Smooth muscle cell of the brain vasculature (primary cell): ENCODE measurements at places on chromosomes 11 and 22.

DNA sequence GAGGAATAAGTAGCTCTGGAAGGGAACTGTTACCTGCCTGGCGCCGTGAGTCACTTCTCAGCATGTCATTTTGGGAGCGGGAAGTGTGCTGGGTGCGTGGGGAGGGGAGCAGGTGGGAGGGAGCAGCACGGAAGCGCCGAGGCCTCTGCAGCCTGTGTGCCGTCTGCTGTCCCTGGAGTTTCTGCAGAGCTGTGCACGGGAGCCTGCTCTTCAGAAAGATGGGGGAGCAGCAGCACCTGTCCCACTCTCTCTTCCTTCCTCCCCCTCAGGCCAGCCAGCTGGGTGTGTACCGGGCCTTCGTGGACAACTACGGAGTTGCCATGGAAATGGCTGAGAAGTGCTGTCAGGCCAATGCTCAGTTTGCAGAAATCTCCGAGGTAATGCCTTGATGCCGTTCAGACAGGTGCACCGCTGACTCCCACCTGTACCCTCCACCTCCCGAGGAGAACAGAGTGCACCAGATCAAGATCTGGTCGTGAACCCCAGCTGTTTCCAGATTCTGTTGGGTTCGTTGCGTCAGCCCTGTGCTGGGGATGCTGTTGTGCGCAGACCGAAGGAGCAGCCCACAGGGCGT lies 87.9 kb downstream of the BCR start:
- DNase-seq: no peak

DNA sequence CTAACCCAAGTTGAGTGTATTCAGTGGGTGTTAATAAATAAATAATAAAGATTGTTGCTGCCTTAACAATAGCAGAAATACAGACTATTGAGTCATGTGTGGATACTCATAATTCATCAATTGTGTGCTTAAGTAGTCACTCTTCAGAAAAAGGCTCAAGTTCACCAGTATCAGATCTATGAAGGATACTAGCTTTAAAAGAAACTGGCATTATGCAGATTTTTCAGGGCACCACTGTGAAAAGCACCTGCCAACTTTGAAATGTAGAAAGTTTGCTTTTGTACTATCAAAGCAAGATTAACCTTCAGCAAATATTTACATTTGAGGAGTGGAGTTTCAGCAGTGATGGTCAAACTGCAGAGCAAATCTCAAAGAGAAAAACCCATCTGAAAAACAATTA lies 20.1 kb upstream of the SYTL2 start:
- DNase-seq: no peak

DNA sequence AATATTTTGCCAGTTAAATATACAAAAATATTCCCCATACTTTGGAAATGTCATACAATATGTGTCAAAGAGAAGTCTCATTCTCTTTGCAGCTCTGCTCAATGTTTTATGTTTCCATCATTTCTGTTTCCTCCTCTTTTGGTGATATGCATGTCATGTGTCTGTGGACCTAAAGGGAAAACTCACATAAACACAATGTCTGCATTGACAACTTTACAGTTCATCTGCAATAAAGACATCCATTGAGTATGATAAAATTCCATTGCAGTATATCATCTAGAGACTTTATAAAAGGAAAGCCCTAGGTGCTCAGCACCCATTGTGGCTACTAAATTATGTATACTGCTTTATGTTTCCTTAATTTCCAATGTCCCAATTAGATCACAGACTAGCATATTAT lies 461.3 kb upstream of the FAT3 start:
- no peak for DNase-seq

DNA sequence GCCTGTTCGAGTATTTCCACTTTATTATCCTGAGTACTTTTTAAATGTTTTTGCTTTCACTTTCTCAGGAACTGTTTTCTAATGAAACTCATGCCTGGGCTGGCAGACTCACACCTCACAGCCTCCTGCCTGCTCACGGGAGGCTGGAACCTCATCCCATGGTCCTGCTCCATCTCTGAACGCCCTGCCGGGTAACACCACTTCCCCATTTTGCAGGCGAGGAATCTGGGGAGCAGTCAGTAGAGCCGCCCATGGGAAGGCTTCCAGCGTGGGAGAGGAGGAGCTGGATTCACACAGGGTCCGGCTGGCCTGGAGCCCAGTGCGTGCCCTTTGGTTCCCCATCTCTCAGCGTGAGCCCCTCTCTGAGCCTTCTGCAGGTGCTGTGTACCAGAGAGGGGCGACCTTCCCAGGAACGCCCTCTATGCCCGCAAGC lies 53.6 kb downstream of the SCUBE1 start:
- no peak for DNase-seq

DNA sequence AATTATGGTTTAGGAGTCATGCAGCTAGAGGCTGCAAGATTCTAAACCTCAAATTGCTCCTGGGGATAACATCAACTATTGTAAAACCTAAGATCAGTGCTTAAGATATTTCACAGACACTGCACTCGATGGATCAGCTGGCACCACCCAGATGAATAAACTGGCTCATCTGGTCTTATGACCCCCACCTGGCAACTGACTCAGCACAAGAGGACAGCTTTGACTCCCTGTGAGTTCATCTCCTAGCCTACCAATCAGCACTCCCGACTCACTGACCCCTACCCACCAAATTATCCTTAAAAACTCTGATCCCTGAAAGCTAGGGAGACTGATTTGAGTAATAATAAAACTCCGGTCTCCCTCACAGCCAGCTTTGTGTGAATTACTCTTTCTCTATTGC lies 782 bp upstream of the TTC12 start:
- DNase-seq: no peak

- no peak for DNase-seq
Observed at GRCh38 chr11:1820463-1821325, 14.1 kb upstream of the SYT8 start.

GRCh38 chr11:19676475-19677380 lies 35.9 kb upstream of the NAV2 start:
- no peak for DNase-seq

GRCh38 chr11:46363455-46364005 lies 16.3 kb downstream of the DGKZ start:
- DNase-seq: no peak

DNA sequence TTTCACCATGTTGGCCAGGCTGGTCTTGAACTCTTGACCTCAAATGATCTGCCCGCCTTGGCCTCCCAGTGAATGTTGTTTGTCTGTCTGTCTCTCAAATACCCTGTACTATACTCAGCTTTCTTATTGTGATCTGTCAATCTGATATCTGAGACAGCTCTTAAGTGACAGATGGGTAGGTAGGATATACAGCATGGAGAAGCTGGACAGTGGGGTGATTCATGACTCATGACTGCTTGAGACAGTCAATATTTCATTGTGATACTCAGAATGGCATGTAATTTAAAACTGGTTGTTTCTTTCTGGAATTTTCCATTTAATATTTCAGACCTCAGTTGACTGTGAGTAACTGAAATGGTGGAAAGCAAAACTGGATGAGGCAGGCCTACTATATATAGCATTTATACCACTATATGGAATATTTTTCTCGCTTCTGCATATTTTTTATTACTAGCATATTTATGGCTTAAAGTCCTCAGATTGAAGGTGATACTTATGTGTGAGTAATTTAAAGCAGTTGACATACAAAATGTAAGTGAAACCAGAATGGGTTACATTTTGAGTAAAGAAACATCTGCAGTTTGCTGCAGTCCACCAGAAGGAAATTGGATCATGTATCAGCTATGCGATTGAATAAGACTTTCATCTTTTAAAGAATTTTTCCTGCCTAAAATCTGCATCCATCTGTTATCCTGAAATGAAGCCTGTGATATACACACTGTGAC lies 22.3 kb downstream of the ARHGAP42 start:
- DNase-seq: no peak

GRCh38 chr22:46067159-46068111 lies 82.9 kb upstream of the PPARA start:
- DNase-seq: no peak

DNA sequence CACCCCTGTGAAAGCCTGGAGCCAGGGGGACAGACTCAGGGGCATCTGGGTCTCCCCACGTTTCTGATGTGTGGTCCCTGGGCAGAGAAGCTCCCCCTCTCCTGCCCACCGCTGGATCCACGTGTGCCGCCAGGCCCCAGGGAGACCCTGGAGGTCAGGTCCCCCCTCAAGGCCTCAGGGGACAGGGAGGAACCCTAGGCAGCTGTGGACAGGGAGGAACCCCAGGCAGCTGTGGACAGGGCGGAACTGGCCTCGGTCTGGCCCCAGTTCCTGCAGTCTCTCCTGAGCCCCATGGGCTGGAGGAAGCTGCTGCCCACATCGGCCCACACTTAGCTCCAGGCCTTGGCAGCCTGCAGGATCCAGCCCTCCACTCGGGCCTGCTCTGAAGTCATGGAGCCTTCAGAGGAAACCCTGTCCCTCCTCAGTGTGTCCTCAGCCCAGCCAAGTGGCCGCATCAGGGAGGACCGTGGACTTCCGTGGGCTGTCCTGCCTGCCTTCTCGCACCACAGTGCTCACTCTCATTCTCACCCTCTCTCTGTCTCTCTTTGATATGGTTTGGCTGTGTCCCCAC lies 127.7 kb downstream of the BRD1 start:
- DNase-seq: no peak

DNA sequence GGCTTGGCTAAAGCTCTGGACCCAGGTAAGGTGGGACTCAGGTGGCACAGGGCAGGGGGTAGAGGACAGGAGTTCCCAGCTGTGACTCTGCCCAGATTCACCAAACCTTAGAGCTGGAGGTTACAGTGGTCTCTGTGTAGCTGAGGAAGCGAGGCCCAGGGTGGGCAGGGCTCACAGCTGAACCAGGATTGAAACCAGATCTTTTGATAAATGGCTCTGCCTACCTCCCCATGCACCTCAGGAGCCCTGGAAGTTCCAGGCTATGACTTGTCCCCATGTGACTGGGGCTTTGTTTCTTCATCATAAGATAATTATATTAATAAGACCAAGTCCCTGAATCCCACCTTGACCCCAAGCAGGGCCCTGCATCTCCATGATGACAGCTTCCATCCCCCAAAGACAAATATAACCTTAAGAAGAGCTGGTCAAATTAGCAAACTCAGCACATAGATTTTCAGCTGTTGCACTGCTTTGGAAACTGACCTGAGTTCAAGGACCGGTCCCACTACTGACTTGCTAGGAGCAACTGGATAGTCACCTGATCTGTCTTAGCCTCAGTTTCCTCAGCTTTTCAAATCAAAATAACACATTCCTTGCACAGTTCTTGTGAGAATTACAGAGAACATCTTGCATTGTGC lies 21.3 kb upstream of the TSKU start:
- DNase-seq: no peak

GRCh38 chr11:64695548-64695947 lies 27.4 kb downstream of the NRXN2 start:
- no peak for DNase-seq

GRCh38 chr22:50183141-50183971 lies 2.4 kb upstream of the TRABD start:
- DNase-seq: no peak

- DNase-seq: no peak
Observed at GRCh38 chr11:40292721-40293508, 1166.5 kb downstream of the LRRC4C start.

DNA sequence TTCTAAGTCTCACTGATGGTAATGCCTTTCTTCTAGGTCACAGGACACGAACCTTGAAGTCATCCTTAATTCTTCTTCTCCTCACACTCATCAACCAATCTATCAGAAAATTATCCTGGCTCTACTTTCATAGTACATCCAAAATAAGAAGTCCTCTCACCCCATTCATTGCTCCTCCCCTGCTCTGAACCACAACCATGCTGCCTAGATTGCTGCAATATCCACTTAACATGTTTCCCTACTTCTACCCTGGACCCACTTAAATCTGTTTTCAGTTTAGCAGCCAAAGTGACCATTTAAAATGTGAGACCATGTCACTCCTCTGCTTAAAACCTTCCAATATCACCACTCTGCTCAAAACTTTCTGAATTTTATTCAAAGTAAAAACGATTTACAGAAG lies 445.9 kb upstream of the FAT3 start:
- DNase-seq: no peak

DNA sequence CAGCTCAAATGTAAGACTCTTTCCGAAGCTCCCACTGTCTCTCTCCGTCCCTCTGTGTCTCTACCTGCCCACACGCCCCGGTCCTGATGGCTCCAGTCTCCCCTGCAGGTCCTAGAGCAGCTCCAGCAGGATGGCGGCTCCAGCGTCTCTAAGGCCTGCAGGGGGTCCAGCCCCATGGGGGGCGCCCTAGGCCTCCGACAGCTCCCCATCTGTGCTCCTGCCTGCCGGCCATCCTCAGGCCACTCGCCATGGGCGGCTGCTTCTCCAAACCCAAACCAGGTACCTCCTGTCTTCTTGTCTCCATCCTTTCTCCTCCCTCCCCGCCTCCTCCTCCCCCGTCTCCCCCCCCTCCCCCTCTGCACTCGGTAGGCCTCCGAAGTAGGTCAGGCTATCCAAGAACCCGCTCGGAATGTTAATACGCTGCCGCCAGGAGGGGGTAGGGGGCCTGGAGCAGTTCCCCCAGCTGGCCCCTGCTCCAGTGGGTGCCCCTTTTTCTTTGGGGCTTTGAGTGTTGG lies 699 bp downstream of the AIFM3 start:
- DNase-seq: no peak

- no peak for DNase-seq
Observed at GRCh38 chr22:35189559-35189958, 67.7 kb upstream of the HMGXB4 start.

GRCh38 chr11:98766903-98767302 lies 253.8 kb upstream of the CNTN5 start:
- DNase-seq: no peak

GRCh38 chr11:108873310-108873709 lies 208.4 kb downstream of the DDX10 start:
- DNase-seq: no peak

GRCh38 chr11:75161506-75162095 lies 10.7 kb downstream of the SLCO2B1 start:
- no peak for DNase-seq

DNA sequence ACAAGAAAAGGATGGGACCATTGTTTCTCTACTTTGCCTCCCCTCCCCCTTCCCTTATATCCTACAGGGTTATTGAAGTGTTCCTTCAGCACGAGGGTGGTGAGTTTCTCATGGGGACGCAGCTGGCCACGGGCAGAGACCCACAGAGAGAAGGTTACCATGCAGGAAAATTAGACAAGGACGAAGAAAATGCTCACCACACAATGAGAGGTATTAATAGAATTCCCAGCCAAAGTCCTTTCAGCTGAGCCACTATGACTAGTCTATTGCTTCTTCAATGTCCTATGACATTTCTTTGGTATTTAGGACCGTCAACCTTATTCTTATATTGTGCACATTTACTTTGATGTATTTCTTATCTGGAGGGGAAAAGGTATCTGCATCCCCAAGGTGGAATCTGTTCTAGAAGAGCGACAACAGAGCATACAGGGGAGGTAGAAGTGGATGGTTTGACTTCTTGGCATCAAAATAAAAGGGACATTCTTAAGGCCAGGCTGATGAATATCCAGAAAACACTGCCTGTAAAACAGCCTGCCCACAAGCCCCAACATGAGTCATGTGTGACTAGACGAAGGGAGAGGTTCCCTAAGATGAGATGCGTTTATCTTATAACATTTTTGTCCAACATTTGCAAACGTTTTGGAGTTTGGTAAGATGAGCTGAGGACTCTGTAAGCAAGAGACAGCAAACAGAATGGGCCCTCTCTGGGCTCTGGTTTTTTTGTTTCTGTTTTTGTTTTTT lies 209.8 kb upstream of the NARS2 start:
- no peak for DNase-seq

- DNase-seq: no peak
Observed at GRCh38 chr22:24059793-24060192, 48.7 kb downstream of the CABIN1 start.
